GM19239 (cell line): ENCODE measurements at places on chromosomes 2 and 18.

DNA sequence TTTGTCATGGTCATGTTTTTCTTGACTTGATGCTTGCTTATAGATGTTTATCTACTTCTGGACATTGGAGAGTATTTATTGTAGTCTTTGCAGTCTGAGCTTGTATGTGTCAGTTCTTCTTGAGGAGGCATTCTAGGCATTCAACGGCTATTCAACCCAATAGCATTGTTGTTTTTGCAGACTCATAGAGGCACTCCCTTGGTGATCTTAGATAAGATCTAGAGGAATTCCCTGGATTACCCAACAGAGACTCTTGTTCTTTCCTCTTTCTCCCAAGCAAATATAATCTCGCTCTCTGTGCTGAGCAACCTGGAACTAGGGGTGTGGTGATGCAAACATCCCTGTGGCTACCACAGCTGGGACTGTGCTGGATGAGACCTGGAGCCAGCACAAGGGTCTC, 40.4 kb downstream of the SYT4 start:
- DNase-seq = no peak

GRCh38 chr2:71940695-71941094, 207.0 kb downstream of the CYP26B1 start:
- no peak for DNase-seq

DNA sequence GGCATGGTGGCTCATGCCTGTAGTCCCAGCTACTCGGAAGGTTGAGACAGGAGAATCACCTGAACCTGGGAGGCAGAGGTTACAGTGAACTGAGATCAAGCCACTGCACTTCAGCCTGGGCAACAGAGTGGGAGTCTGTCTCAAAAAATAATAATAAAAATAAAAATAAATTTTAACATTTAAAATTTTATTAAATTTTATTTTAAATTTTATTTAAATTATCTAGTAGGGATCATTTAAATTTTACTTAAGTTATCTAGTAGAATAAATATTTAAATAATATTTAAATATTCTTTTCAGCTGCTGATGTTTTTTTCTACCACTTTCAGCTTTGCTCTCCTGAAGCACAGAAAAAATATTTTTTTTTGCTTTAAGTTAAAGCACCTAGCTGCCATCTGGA, 10.4 kb downstream of the COBLL1 start:
- DNase-seq = no peak

- DNase-seq = no peak
These were observed 48.2 kb upstream of the OTOF start for GRCh38 chr2:26526105-26526504.
